ENCODE measurements at places on chromosomes 5 and 9. TPM values are rescaled to one million over a fixed set of nuclear protein-coding genes. Genes with fewer than 3 reads are reported as not detected.
A peak's percentile ranks its signal among the peaks of the same experiment; 100 is the strongest.

DNA sequence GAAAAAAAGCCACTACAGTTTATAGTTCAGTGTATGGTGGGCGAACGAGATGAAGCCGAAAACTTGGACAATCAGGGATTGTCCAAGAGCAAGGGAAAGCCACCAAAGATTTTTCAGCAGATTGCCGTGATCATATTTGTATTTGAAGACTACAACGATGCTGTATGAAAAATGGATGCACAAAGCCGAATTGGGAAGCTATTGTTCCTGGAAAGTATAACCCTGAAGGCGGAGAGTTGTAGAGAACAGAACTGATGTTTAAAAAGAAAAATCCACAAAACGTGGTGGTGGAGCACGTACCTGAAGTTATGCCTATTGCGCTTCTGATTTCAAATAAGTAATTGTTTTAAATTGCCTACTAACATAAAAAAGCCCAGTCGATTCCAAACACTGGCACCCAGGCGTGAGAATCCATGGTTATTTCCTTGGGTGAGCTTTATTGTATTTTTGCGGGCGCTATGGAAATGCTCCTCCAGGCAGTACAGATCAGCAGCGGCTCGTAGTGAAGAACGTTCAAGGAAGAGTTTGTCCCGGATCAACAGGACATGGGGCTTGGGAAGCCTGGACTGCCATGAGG is 772 bp upstream of the TARS1 start:
- DNase-seq: no peak

GRCh38 chr9:96217294-96217707 is 84.7 kb downstream of the HSD17B3 start:
- DNase-seq: peak; percentile 26

- no peak for DNase-seq
These were observed 213.2 kb downstream of the GABRB2 start for GRCh38 chr5:161333194-161333880.

GRCh38 chr9:8857926-8858595 is 1058.5 kb upstream of the DMAC1 start:
- DNase-seq: peak; percentile 82

DNA sequence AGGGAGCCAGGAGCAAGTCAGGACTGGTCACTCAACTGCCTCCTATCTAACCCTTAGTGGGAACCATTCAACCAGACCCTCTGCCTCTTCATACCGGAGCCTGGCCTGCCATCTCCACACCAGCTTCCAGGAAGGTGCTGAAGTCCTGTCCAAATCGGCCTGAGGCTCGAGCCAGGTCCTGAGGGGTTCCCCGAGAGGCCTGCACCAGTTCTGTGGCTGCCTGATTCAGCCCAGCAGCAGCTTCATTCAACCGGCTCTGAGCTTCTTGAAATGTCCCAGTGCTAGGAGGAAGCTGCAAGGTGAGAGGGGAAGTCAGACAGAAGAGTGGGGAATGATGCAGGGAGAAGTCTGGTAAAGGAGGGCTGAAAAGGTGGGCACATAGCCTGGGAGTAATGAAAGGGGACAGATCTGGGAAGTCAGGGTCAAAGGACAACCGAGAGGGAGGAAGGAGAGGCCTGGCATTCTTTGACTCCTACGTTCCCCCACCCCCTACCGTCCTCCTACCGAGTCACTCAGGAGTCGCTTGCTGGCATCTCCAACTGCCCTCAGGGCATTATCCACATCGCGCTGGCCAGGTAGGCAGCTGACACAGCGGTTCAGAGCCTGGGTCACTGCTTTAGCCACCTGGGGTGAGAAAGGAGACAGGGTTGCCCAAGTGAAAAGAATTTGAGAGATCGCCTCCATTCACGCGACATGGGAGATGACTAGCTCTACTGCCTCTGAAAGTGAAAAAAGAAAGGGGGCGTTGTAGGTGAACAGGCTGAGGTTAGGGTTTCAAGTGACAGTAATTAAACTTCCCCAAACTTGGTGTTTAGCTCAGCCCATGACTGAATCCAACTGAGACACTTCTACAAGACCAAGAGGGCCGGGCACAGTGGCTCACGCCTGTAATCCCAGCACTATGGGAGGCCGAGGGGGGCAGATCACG is 20.2 kb downstream of the TLN1 start:
- no peak for DNase-seq

Gene TRPM6
- 1.7 TPM for total RNA-seq

Gene SLCO4C1
- 1.5 TPM for total RNA-seq

Gene PCDHGA11
- 12.5 TPM for total RNA-seq

GRCh38 chr5:33362915-33363314 is 77.8 kb upstream of the TARS1 start:
- no peak for DNase-seq

Gene P4HA2
- total RNA-seq: 26.6 TPM

DNA sequence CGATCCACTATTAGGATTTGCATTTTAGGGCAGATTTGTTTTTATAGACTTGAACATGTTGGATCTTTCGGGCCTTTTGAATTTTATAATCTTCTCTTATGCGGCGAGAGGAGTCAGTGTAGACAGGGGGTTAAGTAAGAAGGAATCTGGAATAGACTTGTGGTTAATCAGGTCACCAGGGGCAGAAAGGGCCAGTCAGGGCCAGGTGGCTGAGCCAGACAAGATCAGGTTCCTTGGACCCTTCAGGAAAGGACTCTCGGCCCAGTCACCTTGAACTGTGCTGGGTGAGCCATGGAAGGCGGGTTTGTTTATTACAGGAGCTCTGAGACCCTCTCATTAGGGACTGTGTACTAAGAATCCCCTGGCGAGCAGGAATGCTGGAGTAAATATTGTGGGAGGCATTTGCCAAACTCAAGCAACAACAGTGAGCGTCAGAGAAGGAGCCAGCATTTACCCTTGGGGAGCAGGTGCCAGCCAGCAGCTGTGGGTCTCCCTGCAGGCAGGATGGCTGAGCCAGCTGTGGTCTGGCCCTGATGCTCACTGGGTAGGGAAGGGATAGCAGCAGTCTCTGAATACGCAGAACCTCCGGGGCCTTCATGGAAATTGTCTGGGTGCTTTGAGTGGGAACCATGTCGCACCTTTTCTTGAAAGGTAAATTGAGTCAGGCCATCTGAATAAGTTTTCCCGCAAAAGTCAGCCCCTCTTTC is 79.2 kb downstream of the UBE2QL1 start:
- no peak for DNase-seq

- no peak for DNase-seq
These were observed 232.0 kb downstream of the CHSY3 start for GRCh38 chr5:130136300-130136699.

Gene TAF1L
- not detected for total RNA-seq

DNA sequence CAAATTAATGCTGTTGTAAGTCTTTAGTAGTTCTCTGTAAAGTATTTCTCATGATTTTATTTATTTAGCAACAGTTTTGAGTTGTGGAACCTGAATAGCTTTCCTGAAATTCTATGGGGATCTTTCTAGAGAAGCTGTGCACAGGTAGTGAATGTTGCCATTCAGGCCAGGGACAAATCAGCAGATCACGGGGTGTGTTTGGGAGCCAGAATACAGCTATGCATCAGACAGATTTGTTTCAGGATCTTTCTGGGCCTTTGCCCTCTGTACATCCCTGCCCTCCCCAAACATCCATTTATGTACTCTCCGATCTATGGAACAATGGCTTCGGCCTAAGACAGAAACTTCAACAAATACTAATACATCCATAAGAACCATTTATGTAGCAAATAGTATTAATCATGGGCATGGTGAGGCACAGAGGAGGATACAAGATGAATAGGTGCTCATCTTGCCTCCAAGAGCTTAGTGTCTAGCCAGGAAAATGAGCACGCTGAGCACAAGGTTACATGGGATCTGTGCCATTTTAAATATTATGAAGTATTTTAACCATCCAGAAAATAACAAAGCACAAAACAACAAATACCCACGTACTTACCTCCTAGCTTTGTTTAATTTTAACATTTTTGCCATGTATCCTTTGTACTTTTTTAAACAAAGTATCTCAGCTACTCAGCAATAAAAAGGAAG is 13.1 kb downstream of the ARHGEF37 start:
- DNase-seq: no peak

GRCh38 chr5:172671091-172671490 is 30.0 kb downstream of the NEURL1B start:
- no peak for DNase-seq

- no peak for DNase-seq
These were observed 28.4 kb downstream of the SPZ1 start for GRCh38 chr5:80348171-80348570.

- no peak for DNase-seq
These were observed 218.6 kb upstream of the DMRTA1 start for GRCh38 chr9:22227986-22228385.

GRCh38 chr9:129624947-129625346 is 1.0 kb upstream of the NTMT1 start:
- no peak for DNase-seq

- DNase-seq: no peak
These were observed 106.1 kb upstream of the FER start for GRCh38 chr5:108641596-108641995.

DNA sequence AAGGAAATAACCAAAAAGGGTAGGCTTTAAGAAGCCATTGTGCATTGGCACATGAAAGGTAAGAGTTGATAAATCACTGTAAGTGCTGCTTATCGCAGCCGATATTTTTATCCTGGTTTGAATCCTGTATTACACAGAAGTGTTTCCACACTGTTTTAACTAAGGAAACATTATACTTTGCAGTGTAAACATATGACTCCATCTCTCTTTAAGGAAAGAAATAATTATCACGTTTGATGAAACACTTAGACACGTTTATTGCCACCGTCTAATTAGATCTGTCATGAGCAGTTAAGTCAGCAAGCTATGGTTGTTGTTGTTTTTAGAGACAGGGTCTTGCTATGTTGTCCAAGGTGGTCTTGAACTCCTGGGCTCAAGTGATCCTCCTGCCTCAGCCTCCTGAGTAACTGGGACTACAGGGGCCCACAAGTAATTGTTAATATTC is 85.7 kb upstream of the TNFAIP8 start:
- DNase-seq: no peak

GRCh38 chr9:15999422-16000339 is 446.8 kb downstream of the CCDC171 start:
- DNase-seq: no peak

DNA sequence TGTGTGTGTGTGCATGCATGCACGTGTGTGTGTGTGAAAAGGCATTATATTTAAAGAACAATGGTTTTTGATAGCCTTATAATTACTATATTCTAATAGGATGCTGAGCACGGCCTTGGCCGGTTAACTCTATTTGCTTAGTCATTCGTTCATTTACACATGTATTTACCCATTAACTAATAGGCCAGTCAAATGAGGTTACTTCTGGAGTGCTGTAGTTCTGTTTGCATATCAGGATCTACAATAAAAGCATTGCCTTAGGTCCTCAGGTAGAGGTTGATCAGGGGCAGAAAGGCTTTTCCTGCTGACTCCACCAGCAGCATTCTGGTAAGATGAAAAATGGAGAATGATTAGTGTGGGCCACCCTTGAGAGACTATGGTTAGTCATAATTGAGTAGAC is 219.0 kb downstream of the COMMD10 start:
- no peak for DNase-seq

DNA sequence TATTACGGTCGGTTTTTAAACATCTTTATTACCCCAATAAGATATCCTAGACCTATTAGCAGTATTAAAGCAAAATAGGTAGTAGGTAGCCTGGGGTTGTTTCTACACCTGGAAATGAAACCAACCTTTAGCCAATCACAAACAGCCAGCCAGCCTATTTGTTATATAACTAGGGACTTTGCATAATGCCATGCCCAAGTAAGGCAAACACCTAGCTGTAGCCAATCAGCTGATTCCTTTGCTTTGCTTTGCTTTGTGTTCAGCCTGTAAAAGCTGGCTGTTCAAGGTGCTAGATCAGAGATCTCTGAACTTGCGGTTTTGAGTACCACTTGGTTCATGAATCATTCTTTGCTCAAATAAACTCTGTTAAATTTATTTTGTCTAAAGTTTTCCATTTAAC is 46.5 kb upstream of the SETD9 start:
- DNase-seq: no peak

DNA sequence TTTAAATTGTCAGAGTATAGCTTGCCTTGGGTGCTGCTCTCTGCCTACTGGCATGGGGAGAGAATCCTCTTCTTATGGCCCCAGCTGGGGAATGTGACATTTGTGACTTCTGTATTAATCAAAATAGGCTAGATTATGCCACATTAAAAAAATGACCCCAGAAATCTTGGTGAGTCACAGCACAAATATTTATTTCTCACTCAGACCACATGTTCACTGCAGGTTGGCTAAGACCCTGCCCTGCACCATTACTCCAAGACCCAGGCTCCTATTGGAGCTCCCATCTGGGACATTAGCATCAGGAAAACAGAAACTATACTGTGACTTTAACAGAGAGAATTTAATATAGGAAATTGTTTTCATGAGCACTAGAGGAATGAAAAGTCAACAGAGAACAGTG is 16.6 kb upstream of the WHRN start:
- DNase-seq: no peak

Gene ABO
- not detected for total RNA-seq

GRCh38 chr9:4118666-4119065 is 181.2 kb downstream of the GLIS3 start:
- no peak for DNase-seq

GRCh38 chr9:76626141-76626540 is 138.1 kb upstream of the PCA3 start:
- DNase-seq: no peak

Gene PTCH1
- 104 TPM for total RNA-seq

GRCh38 chr9:128005923-128006322 is 25.1 kb upstream of the EEIG1 start:
- DNase-seq: peak; percentile 54

Gene EPB41L4B
- 10.0 TPM for total RNA-seq

Gene PPP3R2
- not detected for total RNA-seq

GRCh38 chr9:136603216-136603615 is 57.4 kb upstream of the NOTCH1 start:
- no peak for DNase-seq

Gene CAMK4
- 33.7 TPM for total RNA-seq

Gene BTNL8
- not detected for total RNA-seq

Gene PCDHGA8
- 7.2 TPM for total RNA-seq

Gene GFI1B
- not detected for total RNA-seq

Gene AGXT2
- not detected for total RNA-seq

Gene TCF7
- total RNA-seq: 5.8 TPM

Gene TNC
- total RNA-seq: 34.5 TPM

Gene EQTN
- not detected for total RNA-seq

DNA sequence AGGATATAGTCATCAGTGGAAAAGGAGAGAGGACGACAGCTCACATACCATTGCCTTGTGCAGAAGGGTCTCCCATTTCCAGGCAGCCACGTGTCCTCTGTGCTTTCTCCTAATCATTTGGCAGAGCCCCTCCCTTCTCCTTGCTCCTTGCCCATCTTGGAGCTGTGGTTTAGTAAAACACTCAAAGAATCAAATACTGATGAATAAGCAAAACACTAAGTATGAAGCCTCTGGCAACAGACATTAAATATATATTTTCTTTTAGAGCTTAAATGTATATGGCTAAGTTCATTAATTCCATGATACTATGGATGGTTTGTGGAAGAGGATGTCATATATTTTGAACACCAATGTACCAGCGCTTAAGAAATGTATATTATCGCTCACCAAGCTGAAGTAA is 278.5 kb downstream of the SAXO1 start:
- DNase-seq: no peak
